Brain pericyte (primary cell): ENCODE measurements at places on chromosomes 7 and 10.

- DNase-seq: no peak
Observed at GRCh38 chr7:27185013-27185853, at the start of gene HOXA11. Gene HOXA11 (minus strand): TSS chr7:27185232. CDS start chr7:27185144, 88 bp downstream.

DNA sequence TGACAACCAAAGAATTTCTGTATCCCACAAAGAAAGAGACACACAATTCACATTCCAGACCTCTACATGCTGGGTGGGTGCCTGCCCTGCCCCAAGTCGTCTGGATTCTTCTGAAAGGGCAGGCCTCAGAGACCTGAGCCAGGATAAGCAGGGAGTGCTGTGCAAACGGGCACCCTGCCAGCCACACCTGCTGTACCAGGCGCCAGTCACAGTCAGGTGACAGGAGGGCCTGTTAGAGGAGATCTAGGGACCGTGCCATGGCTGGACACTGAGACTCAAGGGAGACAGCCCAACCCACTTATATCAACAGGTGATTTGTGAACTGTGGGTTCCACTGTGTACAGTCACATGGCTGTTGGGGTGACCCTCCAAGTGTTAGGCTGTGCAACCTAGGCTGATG is 103.1 kb upstream of the AFAP1L2 start:
- DNase-seq: no peak

DNA sequence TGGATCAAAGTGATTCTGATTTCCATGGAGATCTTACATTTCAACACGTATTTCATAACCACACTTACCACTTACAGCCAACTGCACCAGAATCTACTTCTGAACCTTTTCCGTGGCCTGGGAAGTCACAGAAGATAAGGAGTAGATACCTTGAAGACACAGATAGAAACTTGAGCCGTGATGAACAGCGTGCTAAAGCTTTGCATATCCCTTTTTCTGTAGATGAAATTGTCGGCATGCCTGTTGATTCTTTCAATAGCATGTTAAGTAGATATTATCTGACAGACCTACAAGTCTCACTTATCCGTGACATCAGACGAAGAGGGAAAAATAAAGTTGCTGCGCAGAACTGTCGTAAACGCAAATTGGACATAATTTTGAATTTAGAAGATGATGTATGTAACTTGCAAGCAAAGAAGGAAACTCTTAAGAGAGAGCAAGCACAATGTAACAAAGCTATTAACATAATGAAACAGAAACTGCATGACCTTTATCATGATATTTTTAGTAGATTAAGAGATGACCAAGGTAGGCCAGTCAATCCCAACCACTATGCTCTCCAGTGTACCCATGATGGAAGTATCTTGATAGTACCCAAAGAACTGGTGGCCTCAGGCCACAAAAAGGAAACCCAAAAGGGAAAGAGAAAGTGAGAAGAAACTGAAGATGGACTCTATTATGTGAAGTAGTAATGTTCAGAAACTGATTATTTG is 15.3 kb downstream of the HNRNPA2B1 start:
- DNase-seq: no peak

GRCh38 chr10:36280890-36281499 is 638.9 kb upstream of the FZD8 start:
- DNase-seq: no peak

DNA sequence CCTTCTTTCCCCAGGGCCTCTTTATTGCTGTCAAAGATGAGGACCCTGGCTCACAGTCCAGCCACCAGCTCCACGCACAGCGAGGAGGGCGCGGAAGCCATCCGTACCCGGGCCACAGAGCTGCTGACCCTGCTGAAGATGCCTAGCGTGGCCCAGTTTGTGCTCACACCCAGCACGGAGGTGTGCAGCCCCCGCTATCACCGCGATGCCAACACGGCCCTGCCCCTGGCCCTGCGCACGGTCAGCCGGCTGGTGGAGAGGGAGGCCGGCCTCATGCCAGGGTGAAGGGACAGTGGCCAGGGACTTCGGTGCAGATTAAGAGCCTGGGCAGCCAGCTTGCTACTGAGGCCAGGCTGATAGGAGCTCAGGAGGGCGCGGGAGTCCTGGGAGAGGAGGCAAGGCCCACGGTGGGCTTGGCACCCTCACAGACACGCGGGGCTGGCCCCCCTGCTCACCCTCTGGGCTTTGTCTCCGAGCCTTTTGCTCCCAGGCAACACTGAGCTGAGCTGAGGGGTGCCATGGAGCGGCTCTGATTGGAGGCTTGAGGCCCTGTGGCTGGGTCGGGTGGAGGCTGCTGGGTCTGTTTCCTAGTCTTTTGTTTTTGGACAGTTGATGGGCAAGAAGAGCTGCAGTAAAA is 15.8 kb downstream of the AP5Z1 start:
- DNase-seq: no peak

DNA sequence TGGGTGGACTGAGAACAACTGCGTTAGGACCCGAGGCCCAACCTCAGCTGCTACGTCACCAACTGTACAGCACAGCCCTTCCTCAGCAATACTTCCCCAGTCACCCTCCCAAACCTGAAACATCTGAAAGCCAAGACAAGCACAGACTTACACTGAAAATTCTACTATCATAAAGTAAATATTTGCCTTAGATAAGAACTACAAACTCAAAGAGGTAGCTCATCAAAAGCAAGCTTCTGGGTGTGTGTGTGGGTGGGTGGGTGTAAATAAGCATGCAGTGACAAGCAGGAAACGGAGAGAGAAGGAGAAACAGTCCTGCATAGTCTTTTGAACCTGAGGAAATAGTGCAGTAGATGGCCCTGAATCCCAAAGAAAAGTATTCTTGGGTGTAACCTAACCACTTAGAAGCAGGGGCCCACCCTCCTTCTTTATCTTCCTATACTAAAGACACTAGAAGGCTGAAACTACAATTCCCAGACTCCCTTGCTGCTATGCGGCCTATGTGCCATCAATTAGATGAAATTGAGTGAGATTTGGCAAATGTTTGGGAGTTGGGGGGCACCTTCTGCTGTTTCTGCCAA is 18.7 kb downstream of the SLC25A13 start:
- DNase-seq: no peak

- DNase-seq: no peak
Observed at GRCh38 chr10:114852197-114852596, 30.6 kb downstream of the FHIP2A start.

GRCh38 chr10:5364374-5364773 is 392 bp upstream of the UCN3 start:
- no peak for DNase-seq

DNA sequence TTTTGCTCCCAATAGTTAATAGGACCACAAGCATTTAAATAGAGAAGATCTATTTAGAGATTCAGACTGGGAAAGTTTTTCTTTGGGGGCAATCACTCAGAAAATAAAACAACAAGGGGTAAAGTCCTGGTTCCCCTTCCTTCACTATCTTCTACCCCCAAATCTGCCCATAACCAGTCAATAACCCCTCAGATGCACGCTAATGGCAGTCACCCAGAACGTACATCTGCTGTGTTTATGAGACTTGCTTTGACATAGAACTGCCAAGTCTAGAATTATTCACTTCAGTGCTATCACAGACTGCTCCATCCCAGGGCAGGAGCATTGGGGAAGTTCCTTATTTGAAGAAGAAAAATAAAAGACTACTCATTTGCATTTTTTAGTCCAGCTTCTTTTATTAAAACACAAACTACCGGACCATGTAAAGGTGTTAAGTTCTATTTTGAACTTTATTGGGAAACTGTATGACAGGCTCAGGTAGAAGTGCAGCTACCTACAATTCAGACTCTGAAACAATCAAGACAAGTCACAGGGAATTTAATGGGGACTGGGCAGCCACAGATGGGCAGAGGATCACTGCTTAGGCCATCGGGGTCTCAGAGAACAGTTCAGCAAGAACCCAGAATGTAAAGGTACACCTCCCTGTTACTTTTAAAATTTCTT is 38.4 kb downstream of the ANK3 start:
- DNase-seq: no peak

DNA sequence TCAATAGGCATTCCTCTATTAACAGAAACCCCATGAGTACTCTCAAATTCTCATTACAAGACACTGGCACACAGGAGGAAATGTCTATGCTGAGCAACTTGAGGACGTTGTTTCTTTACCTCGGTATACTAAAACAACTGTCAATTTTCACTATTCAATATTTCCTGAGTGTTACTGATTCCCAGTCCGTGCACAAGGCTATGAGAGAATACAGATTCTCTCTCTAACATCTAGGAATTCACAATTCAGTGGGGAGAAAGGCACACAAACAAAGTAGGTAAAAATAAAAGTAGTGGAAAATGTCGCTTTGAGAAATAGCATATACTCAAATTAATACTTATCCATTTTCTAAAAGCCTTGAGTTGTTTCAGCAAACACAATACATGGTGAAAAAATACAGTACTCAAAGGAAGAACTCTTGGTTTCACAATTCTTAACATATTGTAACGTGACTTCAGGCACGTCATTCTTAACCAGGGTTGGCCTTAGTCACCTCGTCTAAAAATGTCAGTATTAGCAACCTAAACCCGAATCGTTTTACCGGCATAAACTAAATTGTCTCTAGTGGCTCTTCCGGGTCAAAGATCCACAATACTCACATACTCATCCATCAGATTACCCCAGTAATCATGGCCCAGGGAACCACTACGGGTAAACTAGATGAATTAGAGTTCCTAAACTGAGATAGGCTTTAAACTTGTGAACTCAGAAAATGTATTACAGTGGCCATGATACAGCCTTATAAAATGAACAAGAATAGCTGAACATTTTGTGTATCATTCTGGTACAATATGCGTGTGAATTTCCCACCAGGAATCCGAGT is 1.5 kb downstream of the IPMK start:
- DNase-seq: no peak

GRCh38 chr10:88915781-88916180 is 35.7 kb downstream of the STAMBPL1 start:
- no peak for DNase-seq

- no peak for DNase-seq
Observed at GRCh38 chr10:47206449-47207280, 93.3 kb upstream of the GDF10 start.

DNA sequence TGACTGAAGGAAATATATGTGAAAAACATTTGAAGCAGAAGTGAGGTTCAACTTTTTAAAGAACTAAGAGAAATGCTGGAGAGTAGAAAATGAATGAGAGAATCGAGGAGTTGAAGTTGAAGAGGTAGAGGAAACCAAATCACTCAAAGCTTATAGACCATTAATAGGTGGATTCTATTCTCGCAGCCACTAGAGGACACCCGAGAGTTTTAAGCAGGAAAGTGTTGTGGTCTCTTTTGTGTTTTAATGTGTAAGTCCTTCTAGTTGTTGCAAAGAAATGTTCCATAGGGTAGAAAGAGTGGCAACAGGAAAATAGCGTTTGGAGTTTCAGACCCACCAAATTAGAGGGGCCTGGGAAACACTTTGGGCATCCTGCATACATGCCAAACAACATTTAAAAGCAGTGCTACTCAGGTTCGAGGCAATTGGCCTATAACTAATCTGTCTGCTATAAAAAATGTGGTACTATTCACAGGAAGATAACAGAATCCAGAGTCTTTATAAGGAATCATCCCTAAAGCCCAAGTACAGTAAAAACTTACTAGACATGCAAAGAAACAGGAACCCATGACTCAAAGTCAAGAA is 75.3 kb upstream of the TAS2R16 start:
- no peak for DNase-seq

DNA sequence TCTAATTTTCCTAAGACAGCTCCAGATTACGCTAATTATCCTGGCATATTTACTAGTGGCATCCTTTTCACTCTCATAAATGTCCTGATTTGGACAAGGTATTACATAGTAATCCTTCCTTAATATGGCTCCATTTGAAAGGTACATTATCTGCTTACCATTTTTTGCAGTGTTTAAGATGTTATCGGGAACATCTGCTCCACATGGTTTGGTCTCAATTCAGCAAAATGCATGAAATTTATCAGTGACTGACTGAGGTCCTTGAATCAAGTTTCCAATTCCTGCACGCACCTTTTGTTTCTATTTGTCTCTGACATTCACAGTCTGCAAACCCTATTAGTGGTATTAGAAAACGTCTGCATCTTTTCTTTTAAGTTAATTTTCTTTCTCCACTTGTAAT is 384.1 kb upstream of the KIAA1217 start:
- no peak for DNase-seq

GRCh38 chr7:34747176-34747781 is 89.3 kb downstream of the NPSR1 start:
- DNase-seq: no peak

DNA sequence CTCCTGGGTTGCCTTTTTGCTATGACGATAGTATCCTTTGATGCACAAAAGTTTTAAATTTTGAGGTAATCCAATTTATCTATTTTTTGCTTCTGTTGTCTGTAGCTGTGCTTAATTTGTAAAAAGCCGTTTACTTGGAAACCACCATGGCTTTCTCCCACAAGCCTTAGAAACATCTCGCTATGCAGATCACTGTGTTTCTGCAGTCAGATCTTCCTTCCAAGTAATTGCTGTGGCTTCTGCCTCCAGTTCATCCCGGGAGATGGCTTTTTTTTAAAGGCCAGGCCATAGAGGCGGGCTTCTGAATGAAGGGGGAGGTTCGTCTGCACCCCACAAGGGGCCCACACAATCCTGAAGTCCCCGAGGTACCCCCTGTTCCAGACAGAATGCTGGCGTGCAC is 48.3 kb upstream of the OCM2 start:
- no peak for DNase-seq

DNA sequence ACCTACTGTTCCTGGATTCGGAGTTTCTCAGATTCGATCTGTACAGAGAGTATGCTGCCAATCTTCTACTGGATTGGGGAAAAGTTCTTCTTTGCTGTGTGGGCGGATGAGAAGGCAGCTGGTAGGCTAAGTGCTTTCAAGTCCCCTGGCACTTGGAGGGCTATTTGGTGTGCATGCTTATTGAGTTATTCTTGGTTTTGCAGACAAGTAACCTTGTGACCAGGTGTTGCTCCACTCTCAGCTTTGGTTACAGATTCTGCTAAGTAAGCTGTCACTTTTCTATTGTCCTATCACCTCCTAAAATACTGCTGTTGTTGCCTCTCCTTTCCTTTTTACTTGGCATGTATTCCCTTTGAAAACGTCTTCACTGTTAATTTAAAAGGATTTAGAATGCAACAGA is 1375.1 kb upstream of the LRRTM3 start:
- DNase-seq: no peak

GRCh38 chr7:151000897-151001495 is 10.2 kb downstream of the NOS3 start:
- DNase-seq: no peak

- DNase-seq: no peak
Observed at GRCh38 chr7:122046402-122046801, 97.6 kb downstream of the AASS start.

GRCh38 chr7:114412548-114412947 is 2.1 kb upstream of the FOXP2 start:
- no peak for DNase-seq

- DNase-seq: peak; percentile 65
Observed at GRCh38 chr7:2863461-2864066, 19.5 kb upstream of the GNA12 start.

- DNase-seq: no peak
Observed at GRCh38 chr10:71074176-71074755, 138.1 kb upstream of the UNC5B start.

GRCh38 chr7:131010717-131011431 is 276.9 kb upstream of the KLF14 start:
- DNase-seq: no peak

DNA sequence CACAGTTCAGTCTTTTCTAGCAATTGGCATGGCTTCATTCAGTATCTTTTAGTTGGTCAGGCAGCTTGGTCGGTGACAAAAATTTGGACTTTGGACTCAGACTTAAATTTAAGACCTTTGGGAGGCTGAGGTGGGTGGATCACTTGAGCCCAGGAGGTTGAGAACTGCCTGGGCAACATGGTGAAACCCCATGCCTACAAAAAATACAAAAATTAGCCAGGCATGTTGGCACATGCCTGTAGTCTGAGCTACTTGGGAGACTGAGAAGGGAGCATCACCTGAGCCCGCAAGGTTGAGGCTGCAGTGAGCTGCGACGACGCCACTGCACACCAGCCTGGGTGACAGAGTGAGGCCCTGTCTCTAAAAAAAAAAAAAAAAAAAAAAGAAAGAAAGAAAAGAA is 19.5 kb upstream of the ITPRID1 start:
- no peak for DNase-seq
